ENCODE measurements at places on chromosomes 4 and X.

DNA sequence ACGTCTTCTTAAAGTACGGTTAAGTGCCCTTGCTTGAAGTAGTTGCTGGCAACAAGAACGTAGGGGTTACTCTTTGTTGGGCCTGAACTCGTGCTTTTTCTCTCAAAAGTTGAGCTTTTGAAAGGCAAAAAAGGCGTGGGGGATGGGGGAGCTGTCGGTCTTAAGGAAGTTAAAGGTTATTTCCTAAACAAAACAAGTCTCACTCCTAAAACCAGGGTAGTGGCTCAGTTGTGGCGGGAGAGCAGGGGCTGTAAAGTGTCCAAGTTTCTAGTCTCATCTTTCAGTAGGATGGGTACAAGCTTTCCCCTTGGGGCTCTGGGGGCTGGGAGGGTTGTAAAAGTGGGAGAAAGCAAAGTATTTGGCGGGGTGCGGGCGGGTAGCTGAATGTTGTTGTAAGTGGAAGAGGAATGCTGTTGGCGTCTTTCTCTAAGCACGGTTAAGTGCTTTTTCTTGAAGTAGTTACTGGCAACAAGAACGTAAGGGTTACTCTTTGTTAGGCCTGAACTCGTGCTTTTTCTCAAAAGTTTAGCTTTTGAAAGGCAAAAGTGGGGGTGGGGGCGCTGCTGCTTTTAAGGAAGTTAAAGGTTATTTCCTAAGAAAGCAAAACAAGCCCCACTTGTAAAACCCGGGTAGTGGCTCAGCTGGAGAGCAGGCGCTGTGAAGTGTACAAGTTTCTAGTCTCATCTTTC, 904 bp upstream of the WDR1 start:
- DNase-seq, result no peak

- no peak for DNase-seq
Observed at GRCh38 chrX:13468096-13468495, 101.3 kb upstream of the EGFL6 start.

- no peak for DNase-seq
Observed at GRCh38 chrX:125295337-125295736, 24.3 kb upstream of the TEX13C start.

DNA sequence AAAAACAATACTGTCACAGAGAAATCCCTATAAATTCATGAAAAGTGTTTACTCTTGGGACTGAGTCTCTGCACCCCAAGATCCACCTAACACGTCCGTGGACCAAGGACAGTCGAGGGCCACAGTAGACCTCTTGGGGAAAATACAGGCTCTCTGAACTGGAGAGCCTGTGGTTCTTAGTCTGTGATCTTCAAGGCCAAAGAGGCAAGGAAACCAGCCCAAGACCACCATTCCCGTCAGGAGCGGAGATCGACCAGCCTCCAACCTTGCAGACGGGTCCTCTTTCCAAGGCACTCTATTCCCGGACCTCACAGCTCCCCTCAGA, 1.6 kb upstream of the APBB2 start:
- no peak for DNase-seq

DNA sequence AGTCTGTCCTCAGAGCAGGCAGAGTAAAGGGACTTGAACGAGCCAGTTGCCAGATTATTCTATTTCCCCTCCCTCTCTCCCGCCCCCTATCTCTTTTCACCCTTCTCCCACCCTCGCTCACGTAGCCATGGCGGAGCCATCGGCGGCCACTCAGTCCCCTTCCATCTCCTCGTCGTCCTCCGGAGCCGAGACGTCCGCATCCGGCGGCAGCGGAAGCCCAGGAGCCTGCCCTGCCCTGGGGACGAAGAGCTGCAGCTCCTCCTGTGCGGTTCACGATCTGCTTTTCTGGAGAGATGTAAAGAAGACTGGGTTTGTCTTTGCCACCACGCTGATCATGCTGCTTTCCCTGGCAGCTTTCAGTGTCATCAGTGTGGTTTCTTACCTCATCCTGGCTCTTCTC, 106.2 kb upstream of the SMAD1 start:
- DNase-seq, result no peak

GRCh38 chrX:38607976-38608375, 46.6 kb downstream of the TSPAN7 start:
- no peak for DNase-seq
